NCI-H345 (cell line): ENCODE measurements at places on chromosomes 12 and 14.

- no peak for DNase-seq
Measured at GRCh38 chr14:94536836-94537235, 24.4 kb upstream of the SERPINA4 start.

DNA sequence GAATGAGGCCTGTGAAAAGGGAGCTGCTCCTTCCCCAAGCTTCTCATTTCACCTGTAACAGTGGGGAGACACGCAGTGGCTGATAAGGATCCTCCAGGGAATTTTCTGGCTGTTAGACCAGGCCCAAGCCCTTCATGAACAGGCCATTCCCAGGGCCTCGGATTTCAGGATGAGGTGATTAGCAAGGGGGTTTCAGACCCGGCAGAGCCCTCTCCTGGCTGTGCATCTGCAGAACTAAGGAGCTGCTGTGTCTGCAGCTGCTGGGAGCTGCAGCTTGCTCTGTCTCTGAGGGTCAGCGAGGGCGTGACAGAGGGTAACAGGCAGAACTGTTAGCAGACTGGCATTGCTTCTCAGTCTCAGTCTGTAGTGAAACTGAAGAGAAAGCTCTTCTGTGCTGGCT lies 110.4 kb downstream of the KCNA5 start:
- DNase-seq: no peak

DNA sequence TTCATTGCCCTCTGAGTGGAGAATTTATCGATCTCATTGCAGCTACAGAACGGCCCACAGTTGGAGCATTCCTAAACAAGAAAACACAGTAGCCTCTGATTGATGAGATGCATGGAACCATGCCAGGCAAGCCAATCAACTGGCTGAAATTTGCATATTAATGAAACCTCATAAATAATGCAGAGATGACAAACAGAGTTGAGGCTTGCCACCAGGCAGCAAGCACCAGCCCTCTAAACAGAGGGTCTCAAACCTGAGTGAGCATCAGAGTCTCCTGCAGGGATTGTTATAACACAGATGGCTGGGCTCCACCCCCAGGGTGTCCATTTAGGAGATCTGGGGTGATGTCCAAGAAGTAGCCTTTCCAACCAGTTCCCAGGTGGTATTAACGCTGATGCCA lies 60.9 kb upstream of the CMKLR1 start:
- DNase-seq: no peak

DNA sequence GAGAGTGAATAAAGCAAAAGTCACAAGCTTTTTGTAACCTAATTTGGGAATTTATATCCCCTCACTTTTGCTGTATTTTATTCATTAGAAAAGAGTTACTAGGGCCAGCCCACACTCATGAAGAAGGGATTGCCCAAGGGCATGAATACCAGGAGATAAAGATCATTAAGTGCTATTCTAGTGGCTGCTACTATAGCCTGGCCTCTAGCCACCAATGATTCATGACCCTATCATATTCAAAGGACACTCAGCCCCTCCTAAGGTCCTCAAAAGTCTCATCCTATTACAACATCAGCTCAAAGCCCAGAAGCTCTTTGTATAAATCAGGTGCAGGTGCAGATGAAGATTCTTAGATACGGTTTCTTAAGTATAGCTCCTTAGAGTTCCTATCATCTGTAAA lies 518.1 kb downstream of the TRHDE start:
- DNase-seq: no peak

- no peak for DNase-seq
Measured at GRCh38 chr12:3004655-3005565, 45.7 kb downstream of the TEAD4 start.

DNA sequence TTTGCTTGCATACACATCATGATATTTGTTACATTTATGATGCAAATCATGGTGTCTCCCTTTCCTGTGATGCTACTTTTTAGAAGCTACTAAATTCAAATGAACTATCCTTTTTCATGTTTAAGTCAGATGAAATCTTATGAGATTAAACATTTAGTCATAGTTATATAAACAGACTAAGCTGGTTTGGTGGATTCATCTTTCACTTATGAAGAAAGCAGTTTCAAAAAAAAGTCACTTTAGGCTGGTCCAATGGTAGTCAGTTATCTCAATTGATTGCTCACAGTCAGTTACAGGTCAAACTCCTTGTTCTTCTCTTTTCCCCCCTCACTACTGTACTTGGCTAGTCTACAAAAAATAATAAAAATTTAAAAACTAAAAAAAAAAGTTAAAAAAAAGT lies 19.7 kb downstream of the SYCP3 start:
- DNase-seq: no peak
